Testis (tissue), 5 donors: ENCODE measurements at places on chromosomes 12 and 14. TPM values are rescaled to one million over a fixed set of nuclear protein-coding genes. Genes with fewer than 3 reads are reported as not detected.

- H3K27me3 ChIP-seq = no peaks in the 10 kb centered on the region
- H3K36me3 ChIP-seq = no peaks in the 10 kb centered on the region
- no peak for DNase-seq
These were observed 2.8 kb upstream of the LTBP2 start for GRCh38 chr14:74614508-74615495.

GRCh38 chr12:108907839-108908351 is 28.0 kb downstream of the DAO start:
- no peak overlapping the region for H3K4me3 ChIP-seq
- H3K27ac ChIP-seq = no peak overlapping the region
- H3K36me3 ChIP-seq = no peaks in the 10 kb centered on the region
- H3K27me3 ChIP-seq = no peaks in the 10 kb centered on the region

DNA sequence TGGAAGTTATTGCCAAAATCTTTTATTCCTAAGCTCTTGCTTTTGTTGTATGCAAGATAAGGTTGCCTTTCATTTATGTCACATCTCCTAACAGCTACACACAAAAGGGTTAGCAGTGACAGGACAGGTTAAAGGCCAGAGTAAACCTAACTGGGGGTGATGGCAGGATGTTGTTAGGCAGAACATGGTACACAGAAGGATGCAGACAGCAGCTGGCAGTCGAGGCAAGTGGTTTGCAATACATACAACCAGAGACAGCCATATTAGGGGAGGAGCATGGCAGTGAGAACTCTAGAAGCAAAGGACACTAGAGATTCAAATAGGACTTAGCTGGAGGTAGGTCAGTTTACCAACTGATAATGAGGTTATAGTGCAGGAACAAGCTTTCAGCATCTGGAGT is 2.7 kb upstream of the ABCD2 start:
- no peaks in the 10 kb centered on the region for H3K36me3 ChIP-seq
- H3K27ac ChIP-seq = no peak overlapping the region
- no peaks in the 10 kb centered on the region for H3K4me1 ChIP-seq
- no peak for DNase-seq

DNA sequence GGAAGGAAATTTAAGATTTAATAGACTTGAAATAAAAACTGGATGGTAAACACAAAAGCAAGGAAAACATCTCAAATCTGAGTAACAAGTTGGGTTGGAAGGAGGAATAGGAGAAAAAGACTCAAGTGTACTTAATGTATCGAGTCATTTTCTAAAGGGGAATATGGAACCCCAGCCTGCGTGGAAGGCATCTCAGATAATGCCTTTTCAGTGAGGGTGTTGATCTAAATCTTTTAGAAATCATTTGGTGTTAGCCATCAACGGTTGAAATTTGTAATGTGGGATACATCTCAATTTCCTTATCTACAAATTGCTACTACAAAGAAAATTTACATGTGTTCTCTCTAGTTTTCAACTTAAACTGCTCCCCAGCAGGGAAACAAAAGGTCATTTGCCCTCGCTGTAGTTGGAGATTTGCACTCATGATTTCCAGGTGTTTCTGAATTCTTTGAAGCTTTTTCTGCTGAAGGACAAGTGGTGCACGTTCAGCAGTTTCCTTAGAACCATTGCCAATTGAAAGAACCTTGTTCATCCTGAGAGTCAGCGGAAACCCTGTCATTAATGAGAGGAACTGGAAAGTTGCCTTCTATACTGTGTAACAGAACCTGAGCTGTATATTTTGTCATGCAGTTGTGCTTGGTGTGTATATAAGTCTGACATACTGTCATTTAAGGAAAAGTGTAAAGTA is 2.2 kb downstream of the PCBP2 start:
- no peak overlapping the region for H3K4me3 ChIP-seq
- peaks cover 19% of the 10 kb centered on the region for H3K4me1 ChIP-seq
- no peaks in the 10 kb centered on the region for H3K36me3 ChIP-seq
- no peak overlapping the region for H3K27ac ChIP-seq

DNA sequence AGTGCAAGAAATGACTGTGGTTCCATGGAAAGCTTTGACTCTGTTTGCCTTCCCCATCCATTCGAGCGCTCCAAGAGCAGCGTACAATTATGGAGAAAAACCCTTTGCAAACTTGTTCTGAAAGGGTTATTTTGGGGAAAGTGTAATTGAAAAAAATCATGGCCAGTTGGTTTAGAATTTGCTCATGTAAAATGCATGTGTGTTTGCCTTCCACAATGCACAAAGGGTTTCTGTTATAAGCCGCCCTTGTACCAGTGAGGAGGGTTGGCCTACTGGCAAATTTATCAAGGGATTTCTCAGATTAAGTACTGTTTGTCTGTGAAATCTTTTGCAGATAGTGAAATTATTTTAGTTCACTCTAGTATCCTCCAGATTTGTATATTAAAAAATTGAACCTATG is 62.7 kb upstream of the PELI2 start:
- no peaks in the 10 kb centered on the region for H3K4me1 ChIP-seq
- no peaks in the 10 kb centered on the region for H3K36me3 ChIP-seq
- no peak overlapping the region for H3K4me3 ChIP-seq
- H3K27ac ChIP-seq = no peak overlapping the region

- no peaks in the 10 kb centered on the region for H3K36me3 ChIP-seq
- H3K27ac ChIP-seq = no peak overlapping the region
- no peaks in the 10 kb centered on the region for H3K27me3 ChIP-seq
- H3K4me3 ChIP-seq = no peak overlapping the region
- DNase-seq = no peak
- peaks cover 17% of the 10 kb centered on the region for H3K4me1 ChIP-seq
These were observed 1.8 kb downstream of the NOC4L start for GRCh38 chr12:132146098-132146497.

- no peaks in the 10 kb centered on the region for H3K36me3 ChIP-seq
- no peaks in the 10 kb centered on the region for H3K4me1 ChIP-seq
- DNase-seq = no peak
- no peak overlapping the region for H3K27ac ChIP-seq
- no peak overlapping the region for H3K4me3 ChIP-seq
- H3K27me3 ChIP-seq = no peaks in the 10 kb centered on the region
These were observed 30.9 kb upstream of the MDM2 start for GRCh38 chr12:68776976-68777610.

RASSF9 gene
- total RNA-seq = 0.63 TPM

RHOJ gene
- 8.3 TPM for total RNA-seq

- no peaks in the 10 kb centered on the region for H3K27me3 ChIP-seq
- H3K36me3 ChIP-seq = no peaks in the 10 kb centered on the region
- DNase-seq = no peak
- H3K4me1 ChIP-seq = no peaks in the 10 kb centered on the region
- no peak overlapping the region for H3K4me3 ChIP-seq
These were observed 34.9 kb upstream of the CERS5 start for GRCh38 chr12:50201987-50202521.

DNA sequence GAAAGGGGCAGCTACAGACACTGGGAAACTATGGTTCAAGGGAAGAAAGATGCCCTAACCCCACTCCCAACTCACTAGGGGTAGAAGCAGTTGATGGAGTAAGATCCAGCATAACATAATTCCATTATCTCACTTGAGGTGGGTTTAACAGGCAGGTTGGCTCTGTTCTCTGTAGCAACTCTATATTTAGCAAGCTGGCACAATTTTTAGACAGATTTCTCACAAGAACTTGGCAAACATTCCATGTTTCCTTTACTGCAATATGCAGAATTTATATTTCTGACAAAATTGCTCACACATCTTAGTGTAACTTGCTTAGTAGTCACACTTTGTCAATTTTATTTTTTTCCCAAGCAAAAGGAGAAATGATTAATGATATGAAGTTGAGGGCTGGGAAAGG is 475.4 kb downstream of the RMST start:
- no peaks in the 10 kb centered on the region for H3K4me1 ChIP-seq
- DNase-seq = no peak
- no peaks in the 10 kb centered on the region for H3K27me3 ChIP-seq
- no peak overlapping the region for H3K27ac ChIP-seq
- no peak overlapping the region for H3K4me3 ChIP-seq
- no peaks in the 10 kb centered on the region for H3K36me3 ChIP-seq

- H3K27ac ChIP-seq = no peak overlapping the region
- DNase-seq = no peak
- no peaks in the 10 kb centered on the region for H3K36me3 ChIP-seq
- H3K4me3 ChIP-seq = no peak overlapping the region
- H3K4me1 ChIP-seq = no peaks in the 10 kb centered on the region
These were observed 94.0 kb upstream of the RMST start for GRCh38 chr12:97368462-97369163.

DNA sequence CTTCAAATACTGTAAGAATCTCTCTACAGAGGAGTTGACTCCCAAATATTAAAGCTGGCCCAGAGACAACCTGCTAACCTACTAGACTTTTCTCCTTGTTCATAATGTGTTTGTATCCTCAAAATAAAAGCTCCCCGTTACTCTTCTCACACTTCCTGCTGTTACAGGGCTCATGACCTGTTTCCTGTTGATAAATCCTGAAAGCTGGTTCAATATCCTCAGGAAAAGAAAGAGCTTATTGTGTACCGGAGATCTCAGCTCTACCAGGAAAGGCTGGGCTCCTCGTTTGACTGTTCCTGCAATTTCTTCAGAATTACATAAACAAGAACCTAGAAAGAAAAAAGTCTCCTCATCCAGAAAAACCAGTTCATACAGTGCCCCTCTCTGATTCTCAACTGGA is 30.8 kb downstream of the CLEC1A start:
- no peaks in the 10 kb centered on the region for H3K27me3 ChIP-seq
- no peak for DNase-seq
- no peak overlapping the region for H3K27ac ChIP-seq
- H3K4me1 ChIP-seq = no peaks in the 10 kb centered on the region
- no peaks in the 10 kb centered on the region for H3K36me3 ChIP-seq

GRCh38 chr12:116050275-116050674 is 227.2 kb downstream of the MED13L start:
- no peaks in the 10 kb centered on the region for H3K36me3 ChIP-seq
- H3K27me3 ChIP-seq = no peaks in the 10 kb centered on the region
- no peak overlapping the region for H3K27ac ChIP-seq
- peaks cover 18% of the 10 kb centered on the region for H3K4me1 ChIP-seq
- H3K4me3 ChIP-seq = no peak overlapping the region
- DNase-seq = no peak

DNA sequence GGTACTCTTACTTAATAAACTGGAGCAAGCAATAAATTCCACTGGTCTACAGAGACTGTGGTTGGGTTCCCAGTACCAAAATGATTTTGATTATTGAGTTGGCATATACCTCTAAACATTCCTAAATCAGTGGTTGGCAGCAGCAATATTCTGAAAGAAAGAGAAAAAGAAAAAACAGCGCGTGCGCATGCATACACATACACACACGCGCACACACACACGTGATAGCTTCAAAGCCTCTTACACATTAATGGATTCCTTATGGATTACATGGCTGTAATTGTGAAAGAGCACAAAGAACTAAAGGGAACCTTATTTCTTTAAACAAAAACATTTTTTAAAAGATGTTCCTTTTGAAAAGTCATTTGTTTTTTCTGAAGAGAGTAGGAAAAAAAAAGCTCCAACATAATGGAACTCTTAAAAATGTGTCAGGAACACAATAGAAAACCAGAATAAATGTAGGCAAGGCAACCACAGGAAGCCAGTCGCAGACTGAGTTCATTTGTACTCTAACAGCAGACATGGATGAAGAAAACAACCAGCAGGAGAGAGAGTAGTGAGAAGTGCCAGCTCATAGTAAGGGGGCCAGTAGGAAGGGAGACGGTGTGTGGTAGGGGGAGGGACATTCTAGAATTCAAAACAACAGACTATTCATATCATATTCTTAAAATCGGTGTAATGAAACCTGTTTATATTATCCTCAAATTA is 80.0 kb downstream of the DRAM1 start:
- H3K27ac ChIP-seq = no peak overlapping the region
- H3K27me3 ChIP-seq = no peaks in the 10 kb centered on the region
- DNase-seq = no peak
- H3K4me1 ChIP-seq = no peaks in the 10 kb centered on the region
- no peaks in the 10 kb centered on the region for H3K36me3 ChIP-seq
- H3K4me3 ChIP-seq = no peak overlapping the region

DNA sequence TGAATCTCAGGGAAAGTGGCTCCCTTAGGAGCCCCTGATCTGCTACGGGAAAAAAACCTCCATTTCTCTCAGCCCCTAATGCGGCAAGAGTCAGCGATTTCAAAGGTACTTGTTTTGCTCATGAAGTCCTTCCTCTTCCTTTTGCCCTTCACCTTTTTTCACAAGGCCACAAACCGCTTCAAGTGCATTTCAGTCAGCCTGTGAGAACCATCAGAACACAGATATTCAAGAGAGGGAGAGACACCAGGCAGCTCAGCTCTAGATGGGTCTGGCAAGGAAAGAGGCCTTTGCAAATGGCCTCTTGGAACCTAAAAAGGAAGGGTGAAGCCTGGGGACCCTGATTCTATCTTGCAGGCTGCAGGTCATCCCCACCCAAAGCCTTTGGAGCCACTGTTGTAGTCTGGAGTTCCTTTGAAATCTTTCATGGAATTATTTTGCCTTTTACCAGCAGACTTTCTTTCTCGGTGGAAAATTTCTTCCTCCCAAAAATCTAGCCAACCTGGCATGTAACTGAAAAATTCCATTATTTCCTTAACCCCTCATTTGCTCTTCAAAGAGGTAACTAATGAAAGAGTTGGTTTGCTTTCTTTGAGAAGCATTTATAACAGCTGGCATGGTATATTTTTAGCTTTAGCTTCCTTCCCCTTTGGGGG is 145.0 kb downstream of the SAMD4A start:
- H3K27me3 ChIP-seq = no peaks in the 10 kb centered on the region
- peaks cover 20% of the 10 kb centered on the region for H3K4me1 ChIP-seq
- no peak for DNase-seq
- no peak overlapping the region for H3K4me3 ChIP-seq

GRCh38 chr12:13849456-13849855 is 131.9 kb downstream of the GRIN2B start:
- no peak overlapping the region for H3K4me3 ChIP-seq
- no peaks in the 10 kb centered on the region for H3K36me3 ChIP-seq

RPGRIP1 gene
- 35.7 TPM for total RNA-seq

- H3K27me3 ChIP-seq = no peaks in the 10 kb centered on the region
- no peaks in the 10 kb centered on the region for H3K4me1 ChIP-seq
- no peak for DNase-seq
- no peak overlapping the region for H3K4me3 ChIP-seq
- H3K27ac ChIP-seq = no peak overlapping the region
These were observed 13.5 kb downstream of the TBPL2 start for GRCh38 chr14:55426891-55427290.

DNA sequence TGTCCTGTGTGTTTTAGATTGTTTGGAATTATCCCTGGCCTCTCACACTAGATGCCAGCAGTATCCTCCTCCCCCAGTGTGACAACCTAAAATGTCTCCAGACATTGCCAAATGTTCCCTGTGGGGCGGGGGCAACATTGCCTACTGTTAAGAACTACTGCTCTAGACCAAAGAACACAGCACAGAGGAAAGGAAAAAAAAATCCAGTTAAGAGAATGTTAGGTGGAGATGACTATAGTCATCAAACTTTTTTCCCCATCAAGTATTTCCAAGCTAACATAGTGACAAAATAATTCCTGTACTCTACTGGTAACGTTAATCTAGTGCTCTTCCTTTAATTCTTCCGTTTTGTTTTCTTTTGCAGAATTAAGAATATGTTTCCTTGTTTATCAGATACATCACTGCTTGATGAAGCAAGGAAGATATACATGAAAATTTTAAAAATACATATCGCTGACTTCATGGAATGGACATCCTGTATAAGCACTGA is 3.5 kb downstream of the CDKN1B start:
- peak overlapping the region; percentile 95 for H3K27ac ChIP-seq
- H3K4me1 ChIP-seq = peaks cover 14% of the 10 kb centered on the region
- H3K27me3 ChIP-seq = no peaks in the 10 kb centered on the region
- no peak for DNase-seq
